ENCODE measurements at places on chromosomes 16 and 17.
A peak's percentile ranks its signal among the peaks of the same experiment; 100 is the strongest.

- no peak for DNase-seq
Observed at GRCh38 chr17:82658796-82659452, 10.7 kb upstream of the WDR45B start.

DNA sequence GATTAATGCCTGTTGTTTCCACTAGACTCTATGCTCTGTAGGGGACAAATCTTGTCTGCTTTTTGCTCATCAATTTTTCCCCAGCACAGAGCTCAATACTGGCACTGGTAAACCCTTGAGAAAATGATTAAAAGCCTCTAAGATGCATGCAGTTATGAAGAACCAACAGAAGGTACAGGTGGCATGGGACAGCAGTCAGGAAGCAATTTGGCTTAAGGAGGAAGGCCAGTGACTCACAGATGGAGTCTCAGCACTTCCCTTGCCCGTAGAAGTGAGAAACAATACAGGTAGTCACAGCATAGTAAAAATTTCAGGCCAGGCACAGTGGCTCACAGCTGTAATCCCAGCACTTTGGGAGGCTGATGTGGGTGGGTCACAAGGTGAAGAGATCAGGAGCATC is 504.7 kb upstream of the RBFOX1 start:
- no peak for DNase-seq

DNA sequence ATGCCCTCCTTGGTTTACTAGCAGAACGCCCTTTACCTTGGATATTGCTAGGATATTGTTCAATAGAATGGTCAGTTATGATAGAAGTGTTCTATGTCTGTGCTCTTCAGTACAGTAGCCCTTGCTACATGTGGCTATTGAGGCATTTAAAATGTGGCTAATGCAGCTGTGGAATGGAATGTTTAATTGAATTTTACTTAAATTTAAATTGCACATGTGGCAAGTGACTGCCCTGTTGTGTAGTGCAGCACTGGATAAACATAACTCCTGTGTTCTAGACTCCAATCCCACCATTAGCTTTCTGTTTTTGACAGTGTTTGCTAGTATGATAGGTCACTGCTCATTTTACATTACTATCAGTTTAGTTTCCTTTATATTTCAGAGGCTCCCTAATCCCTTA is 29.9 kb downstream of the RAD51C start:
- DNase-seq, result no peak

DNA sequence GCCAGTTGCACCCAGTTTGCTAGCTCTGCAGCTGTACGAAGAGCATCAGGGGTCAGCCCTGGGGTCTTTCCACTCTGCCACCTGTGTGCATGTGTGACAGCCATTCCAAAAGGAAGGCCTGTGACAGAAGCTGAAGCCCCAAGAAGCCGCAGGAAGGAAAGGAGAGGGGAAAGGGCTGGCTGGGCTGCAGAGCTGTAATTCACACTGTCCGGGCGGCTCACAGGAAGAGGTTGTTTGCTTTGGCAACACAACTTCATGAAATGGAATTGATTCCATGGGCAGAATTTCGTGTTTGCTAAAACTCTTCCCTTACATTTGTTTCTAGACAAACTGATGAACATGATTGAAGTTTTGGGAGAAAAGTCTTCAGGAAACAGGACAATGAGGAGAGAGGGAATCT is 14.8 kb downstream of the TMEM204 start:
- DNase-seq, result no peak

GRCh38 chr17:36731811-36732210 is 130.4 kb downstream of the MRM1 start:
- DNase-seq, result no peak

- DNase-seq, result peak; percentile 28
Observed at GRCh38 chr17:50169121-50169764, 3.4 kb downstream of the SGCA start.

DNA sequence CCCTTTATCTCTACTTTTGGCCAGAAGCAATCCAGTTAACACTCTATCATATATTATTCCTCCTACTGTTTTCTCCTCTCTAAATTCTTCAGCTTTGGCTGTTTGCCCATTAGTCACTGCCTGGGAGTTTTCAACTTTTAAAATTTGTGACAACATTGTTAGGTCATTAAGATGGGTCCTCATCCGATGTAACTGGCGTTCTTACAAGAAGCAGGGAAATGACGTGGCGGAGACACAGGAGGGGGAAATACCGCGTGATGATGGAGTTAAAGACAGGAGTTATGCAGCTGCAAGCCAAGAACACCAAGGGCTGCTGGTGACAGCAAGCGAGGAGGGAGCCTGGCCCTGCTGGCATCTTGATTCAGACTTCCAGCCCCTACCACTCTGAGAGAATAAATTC is 34.8 kb upstream of the CPHXL start:
- no peak for DNase-seq

DNA sequence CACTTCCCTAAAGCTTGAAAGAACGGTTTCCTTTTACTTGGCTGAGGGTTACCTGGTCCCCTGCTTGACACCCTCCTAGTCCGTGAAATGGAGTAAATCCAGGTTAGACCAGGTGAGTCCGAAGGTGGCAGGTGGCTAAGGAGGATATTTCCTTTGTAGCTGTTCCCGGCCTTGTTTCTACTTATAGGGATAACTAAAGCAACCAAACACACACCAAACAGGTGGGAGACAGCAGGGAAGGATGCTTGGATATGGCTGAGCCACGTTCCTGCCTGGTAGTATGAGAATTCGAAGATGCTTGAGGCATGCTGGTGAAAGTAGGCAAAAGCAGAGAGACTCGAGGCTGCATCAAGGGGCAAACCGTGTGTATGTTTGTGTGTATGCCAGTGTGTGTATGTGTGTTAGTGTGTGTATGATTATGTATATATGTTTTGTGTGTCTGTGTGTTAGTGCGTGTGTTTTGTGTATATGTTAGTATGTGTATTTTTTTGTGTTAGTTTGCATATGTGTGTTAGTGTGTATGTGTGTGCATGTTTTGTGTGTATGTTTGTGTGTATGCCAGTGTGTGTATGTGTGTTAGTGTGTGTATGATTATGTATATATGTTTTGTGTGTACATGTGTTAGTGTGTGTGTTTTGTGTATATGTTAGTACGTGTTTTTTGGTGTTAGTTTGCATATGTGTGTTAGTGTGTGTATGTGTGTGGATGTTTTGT is 28.9 kb downstream of the RBFOX1 start:
- no peak for DNase-seq

- DNase-seq, result no peak
Observed at GRCh38 chr16:75222271-75222783, 3.5 kb downstream of the CTRB1 start.

- DNase-seq, result no peak
Observed at GRCh38 chr17:27746881-27747280, 53.4 kb downstream of the NOS2 start.

Measured in stimulated activated CD4-positive, alpha-beta T cell treated with anti-CD3 and anti-CD28 coated beads, Interleukin-15, amount 100 ng/mL, for 1 hour (primary cell).